ENCODE measurements at places on chromosomes 2 and 18.

DNA sequence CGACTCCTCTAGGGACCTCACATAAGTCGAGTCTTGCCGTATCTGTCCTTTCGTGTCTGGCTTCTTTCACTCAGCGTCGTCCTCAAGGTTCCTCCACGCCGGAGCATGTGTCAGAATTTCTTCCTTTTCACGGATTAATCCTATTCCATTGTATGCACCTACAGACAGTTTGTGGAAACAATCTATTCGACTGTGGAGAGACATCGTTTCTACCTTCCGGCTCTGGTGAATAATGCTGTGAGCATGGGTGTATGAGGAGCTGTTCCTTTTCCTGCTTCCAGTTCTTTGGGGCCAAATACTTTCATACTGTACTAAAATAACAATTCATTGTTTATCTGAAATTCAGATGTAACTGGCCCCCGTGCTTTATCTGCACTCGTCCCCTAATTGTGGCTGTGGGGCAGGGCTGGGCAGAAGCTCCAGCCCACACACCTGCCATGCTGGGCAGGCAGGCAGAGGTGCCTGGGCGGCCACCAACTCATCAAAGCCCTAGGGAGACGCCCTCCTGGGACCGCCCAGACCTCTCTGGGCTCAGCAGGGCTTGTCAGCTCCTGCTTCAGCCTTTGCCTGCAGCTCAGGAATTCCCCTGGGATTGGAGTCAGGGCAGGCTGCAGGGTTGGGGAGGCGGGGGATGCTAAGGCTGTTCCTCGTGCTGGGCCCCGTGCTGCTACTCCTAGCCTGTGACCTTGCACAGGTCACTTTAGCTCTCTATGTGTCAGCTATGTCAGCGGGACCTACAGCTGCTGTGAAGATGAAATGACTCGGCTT, 14.5 kb downstream of the GPC1 start:
- DNase-seq = peak; percentile 99

GRCh38 chr2:65545837-65546805, 113.7 kb upstream of the SPRED2 start:
- no peak for DNase-seq

GRCh38 chr2:31228717-31229116, 5.2 kb upstream of the EHD3 start:
- DNase-seq = no peak

GRCh38 chr2:155250800-155251199, 552.3 kb downstream of the KCNJ3 start:
- no peak for DNase-seq

- DNase-seq = no peak
These were observed 8.4 kb upstream of the NMI start for GRCh38 chr2:151297882-151298281.

DNA sequence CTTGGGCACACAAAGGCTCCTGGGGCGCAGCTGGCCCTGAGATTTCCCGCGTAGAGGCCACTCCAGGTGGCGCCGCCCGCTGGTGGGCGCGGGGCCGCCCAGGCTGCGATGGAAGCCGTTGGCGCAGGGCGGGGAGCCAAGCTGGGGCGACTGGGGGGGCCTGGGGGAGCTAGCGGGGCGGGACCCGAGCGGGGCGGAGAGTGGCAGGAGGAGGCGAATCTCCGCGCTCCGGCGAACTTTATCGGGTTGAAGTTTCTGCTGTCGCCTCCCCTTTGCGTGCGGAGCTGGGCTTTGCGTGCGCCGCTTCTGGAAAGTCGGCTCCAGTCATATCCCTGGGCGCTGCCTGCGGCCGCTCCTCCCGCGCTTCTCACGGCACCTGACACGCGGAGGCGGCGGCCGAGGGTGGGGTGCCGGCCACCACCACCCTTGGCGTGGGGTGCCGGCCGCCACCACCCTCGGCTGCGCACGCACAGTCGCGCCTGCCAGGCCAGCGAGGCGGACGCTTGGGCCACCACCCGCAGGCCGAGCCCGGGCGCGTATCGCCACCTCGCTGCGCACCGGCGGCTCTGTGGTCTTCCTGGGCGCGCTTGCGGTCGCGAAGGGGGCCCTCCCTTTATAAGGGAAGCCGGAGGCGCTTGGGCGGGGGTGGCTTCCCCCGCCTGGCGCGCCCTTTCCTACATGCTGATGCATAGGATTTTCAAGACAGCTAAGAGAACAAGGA, 919 bp upstream of the CYP1B1 start:
- peak; percentile 64 for DNase-seq

- no peak for DNase-seq
These were observed 135.4 kb downstream of the ABCA12 start for GRCh38 chr2:215003001-215003400.
